ENCODE measurements at places on chromosomes 16 and 17.

GRCh38 chr17:69423450-69423849 is 9.0 kb downstream of the MAP2K6 start:
- DNase-seq: no peak

DNA sequence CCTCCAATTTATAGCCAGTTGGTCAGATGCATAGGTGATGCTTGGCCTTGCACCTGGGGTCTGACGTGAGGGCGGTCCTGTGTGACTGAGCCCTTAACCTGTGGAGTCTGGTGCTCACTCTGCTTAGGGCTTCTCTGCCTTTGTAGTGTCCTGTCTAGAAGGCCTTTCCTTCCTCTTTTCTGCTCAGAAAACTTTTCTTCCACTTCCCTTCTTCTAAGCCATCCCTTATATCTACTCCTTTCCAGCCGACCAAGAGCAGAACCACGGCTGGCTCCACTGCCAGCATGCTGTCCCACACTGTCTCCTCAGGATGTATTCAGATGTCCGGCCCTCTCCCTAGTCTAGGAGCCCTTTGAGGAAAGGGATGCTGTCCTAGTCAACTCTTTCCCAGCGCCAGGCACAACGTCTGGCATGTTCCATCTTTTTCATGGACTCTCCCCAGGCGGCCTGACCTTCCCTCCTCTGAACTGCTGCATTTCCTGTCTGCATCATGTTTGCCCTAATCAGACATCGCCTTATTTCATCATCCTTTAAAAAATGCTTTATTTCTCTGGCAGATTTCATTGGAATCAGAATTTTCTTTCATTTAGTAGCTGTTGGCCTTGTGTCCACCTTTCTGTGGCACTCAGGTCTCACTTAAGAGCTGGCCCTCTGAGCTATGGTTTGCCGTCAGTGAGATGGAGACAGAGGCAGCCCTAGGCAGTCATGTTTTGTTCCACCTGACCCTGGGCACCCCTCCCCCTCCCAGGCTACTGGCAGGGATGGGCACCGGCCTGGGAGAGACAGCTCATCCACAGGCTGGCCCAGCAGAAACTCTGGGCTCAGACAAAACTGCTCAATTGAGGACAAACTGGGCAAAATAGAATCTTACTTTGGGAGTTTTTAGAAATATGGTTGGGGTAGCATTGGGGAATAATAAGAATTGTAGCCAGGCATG is 15.5 kb upstream of the BRCA1 start:
- DNase-seq: no peak

DNA sequence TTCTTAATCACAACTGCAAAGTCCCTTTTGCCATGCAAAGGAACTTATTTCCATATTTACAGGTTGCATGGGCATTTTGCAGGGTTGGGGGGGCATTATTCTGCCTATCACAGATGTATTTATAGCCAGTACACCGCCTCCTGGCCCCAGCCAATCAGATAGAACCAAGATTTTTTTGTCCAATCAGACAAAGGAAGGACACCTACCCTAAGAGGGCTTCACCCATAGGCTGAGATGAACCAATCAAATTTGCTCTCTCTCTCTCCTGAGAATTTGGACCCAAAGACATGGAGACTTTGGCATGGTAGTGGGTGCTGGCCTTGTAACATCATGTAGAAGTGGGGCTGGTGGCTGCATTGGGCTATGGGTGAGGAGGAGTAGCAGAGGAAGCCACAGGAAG is 3.9 kb upstream of the KCNG4 start:
- no peak for DNase-seq

DNA sequence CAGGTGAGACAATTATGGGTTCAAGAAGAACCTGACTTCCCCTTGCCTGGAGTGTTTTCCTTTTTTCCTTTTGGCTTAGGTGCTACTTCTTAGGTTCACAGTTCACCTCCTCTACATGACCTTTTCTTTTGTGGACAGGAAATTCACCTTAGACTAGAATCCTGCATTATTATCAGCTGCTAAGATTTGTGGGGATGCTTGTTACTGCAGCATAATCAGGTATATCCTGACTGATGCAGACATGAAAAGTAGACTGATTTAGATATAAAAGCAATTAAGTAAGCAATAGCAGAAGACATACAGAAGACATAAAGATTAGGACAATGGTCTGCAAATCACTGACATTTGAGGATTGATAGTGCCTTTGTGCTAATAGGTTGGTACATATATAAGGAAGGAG is 168.3 kb downstream of the SALL1 start:
- no peak for DNase-seq

GRCh38 chr17:42797067-42798007 is 1.2 kb downstream of the COA3 start:
- no peak for DNase-seq

DNA sequence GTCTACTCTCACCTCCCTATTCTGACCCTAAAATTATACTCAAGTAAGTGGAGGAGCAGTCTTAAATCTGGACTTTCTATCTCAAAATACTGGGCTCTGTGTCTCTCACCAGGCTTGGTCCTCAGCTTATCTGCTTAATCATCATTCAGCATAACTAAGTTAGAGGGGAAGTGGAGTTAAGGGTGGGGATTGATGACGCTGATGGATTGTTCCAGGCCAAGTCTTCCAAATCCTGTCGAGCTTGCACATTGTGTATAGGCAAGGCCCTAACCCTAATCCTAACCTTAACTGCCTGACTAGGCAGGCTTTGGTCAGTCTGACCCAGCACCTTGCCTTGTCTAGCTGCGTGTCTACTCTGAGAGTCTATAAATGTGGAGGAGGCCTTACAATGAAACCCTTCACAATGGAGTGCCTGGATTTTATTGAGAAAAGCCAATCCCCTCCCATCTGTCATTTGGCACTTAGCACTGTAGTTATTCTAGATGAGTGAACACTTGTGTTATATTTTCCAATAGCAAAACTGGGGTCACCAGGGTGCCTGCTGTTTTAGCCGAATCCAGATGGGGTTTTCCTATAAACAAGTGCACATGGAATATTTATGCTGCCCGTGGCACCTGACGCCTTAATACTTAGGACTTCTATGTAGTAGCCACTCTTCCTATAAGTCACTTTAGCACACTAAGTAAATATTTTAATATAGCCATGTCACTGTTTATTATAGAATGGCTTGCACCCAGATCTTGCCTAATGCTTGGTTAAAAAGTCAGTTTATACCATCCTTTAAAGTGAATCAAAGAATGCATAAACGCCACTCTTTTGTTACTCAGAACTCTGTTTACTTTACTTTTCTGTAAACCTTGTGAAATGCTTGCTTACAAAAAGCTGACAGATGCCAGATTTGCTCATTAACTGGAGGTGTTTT is 193.2 kb upstream of the MYOCD start:
- DNase-seq: no peak

DNA sequence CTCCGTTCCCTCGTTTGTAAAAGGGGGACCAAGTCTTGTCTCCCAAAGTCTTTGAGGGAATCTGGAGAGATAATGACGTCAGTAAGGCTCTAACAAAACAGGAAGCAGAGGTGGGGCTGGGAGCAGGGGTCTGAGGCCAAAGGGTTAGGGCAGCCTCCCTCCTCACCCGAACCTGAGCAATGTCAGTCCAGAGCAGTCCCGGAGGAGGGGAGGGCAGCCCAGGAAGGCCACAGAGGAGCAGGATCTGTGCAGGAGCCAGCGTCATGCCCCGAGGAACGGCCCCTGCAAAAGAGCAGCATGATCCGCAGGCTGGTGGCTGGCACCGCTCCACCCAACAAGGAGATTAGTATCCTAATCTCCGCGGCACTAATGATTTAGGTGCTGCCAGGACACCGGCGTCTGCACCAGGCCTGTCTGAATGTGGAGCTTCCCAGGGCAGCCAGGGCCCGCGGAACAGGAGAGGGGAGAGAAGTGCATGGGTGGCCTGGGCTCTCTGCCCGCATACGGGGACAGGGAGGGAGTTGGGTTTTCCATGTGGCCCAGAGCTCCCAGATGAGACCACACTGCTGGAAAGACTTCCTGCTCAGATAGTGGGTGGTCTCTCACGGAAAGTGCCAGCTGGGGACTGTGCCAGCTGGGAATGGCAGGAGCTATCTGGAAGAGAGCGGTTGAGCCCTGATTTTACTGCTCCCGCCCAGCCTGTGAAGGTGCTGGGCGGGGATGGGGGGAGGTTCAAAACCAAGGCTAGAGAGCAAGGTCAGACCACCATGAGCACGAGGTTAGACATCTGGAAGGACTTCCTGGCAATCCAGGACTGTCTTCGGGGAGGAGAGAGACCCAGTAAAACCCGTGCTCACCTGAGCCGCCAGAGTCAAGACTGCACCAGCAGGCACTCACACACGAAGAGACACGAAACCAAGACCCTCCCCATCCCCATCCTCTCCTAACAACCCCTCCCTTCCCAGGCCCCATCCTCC is 11.0 kb upstream of the KRT17 start:
- no peak for DNase-seq

DNA sequence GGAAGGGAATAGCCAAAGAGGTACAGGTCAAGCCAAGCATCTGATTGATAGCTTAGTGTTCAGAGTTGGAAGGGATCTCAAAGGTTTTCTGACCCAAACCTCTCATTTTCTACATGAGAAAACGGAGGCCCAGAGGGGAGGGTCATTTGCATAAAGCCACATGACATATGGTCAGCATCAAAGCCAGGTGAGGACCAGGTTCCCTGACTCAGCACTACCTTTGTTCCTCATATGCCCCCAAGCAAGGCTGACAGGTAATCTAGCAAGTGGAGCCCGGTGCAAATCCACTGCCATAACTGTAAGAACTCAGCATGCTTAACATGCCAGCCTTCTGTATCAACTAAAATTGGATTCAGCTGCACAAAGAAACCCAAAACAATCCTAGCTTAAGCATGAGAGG is 28.2 kb upstream of the CCL1 start:
- DNase-seq: no peak

DNA sequence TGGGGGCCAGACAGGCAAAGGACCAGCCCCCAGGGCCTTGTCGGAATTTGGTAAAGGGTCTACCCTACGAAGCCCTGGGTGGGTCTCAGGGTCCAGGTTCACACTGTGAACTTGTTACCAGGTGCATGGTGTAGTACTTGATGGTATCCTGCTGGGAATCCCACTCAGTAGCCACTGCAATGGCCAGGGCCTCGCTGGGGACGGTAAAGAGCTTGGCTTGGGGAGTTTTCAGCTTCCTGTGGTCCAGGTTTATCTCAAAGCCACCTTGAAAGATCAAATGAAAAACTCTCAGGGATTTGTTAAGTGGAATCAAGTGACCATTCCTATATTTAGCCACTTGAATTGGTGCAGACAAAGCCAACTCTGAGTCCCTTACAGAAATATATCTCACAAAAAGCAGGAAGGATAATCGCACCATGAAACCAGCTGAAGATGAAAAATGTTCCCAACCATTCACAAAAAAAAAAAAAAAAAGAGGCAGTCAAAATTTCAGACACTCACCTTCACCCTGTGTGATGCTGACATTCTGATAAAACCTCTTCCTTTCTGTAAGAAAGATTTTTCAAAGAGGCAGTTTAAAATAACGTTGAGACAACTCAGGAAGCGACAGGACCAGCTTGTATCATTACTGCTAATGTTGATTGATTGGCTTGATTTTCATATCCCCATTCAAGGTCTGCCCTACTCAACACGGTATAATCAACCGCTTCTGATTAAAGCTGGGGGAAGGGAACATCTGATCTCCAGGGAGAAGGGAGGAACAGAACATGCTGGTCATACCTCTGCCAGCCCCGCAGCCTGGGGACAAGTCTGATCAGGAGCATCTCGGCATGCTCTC is 10.6 kb downstream of the ATPAF2 start:
- DNase-seq: no peak
